ENCODE measurements at places on chromosomes 5 and 9. TPM values are rescaled to one million over a fixed set of nuclear protein-coding genes. Genes with fewer than 3 reads are reported as not detected.

- H3K4me1 ChIP-seq, result no peaks in the 10 kb centered on the region
- H3K27ac ChIP-seq, result no peak overlapping the region
- no peak overlapping the region for H3K4me3 ChIP-seq
- H3K36me3 ChIP-seq, result no peaks in the 10 kb centered on the region
- peaks cover 5% of the 10 kb centered on the region for H3K27me3 ChIP-seq
These were observed 40.0 kb upstream of the SMIM23 start for GRCh38 chr5:171745602-171746001.

DNA sequence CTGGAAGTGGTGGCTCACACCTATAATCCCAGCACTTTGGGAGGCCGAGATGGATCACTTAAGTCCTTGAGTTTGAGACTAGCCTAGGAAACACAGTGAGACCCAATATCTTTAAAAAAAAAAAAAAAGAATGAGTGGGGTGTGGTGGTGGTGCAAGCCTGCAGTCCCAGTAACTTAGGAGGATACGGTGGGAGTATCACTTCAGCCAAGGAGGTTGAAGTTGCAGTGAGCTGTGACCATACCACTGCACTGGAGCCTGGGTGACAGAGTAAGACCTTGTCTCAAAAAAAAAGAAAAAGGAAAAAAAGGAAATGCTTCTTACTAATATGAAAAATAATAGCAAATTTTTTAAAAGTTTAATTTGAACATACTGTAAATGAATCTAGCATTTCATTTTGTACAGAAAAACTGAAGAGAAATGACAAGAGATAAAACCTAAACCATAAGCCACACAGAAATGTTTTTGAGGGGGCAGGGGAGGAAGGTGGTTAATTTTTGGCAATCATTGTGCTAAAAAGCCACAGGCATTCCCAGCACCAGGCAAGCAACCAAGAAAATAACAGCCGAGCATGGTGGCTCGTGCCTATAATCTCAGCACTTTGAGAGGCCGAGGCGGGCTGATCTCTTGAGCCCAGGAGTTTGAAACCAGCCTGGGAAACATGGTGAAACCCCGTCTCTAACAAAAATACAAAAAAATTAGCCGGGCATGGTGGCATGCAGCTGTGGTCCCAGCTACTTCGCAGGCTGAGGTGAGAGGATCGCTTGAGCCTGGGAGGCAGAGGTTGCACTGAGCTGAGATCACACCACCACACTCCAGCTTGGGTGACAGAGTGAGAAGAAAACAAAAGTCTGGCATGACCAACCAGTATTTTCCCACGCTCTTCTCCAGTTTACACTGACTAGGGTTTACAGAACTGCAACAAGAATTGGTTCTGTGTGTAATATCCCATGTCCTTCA, 114.5 kb upstream of the NR5A1 start:
- H3K4me3 ChIP-seq, result peak overlapping the region; percentile 78
- peak overlapping the region; percentile 97 for H3K27ac ChIP-seq
- peaks cover 3% of the 10 kb centered on the region for H3K27me3 ChIP-seq
- H3K4me1 ChIP-seq, result peaks cover 89% of the 10 kb centered on the region
- peak; percentile 80 for DNase-seq

GRCh38 chr9:75728391-75728790, 162.1 kb upstream of the PCSK5 start:
- no peaks in the 10 kb centered on the region for H3K4me1 ChIP-seq
- H3K36me3 ChIP-seq, result no peaks in the 10 kb centered on the region
- H3K27ac ChIP-seq, result no peak overlapping the region

- H3K27me3 ChIP-seq, result peaks cover 10% of the 10 kb centered on the region
- no peak overlapping the region for H3K27ac ChIP-seq
- peaks cover 7% of the 10 kb centered on the region for H3K4me1 ChIP-seq
- DNase-seq, result no peak
- H3K4me3 ChIP-seq, result no peak overlapping the region
- peaks cover 6% of the 10 kb centered on the region for H3K36me3 ChIP-seq
These were observed 88.3 kb downstream of the MAP1B start for GRCh38 chr5:72195581-72195980.

The PCDHGA12 gene
- not detected for polyA plus RNA-seq

The ACOT12 gene
- polyA plus RNA-seq, result not detected

All from immature natural killer cell (primary cell).